ENCODE measurements at places on chromosomes 11 and 22. TPM values are rescaled to one million over a fixed set of nuclear protein-coding genes. Genes with fewer than 3 reads are reported as not detected.

Gene CCDC73
- total RNA-seq = not detected

Gene AMBRA1
- 21.3 TPM for total RNA-seq

Gene MS4A1
- total RNA-seq = not detected

Gene OR5B21
- not detected for total RNA-seq

GRCh38 chr22:21686634-21687393 is 21.0 kb downstream of the PPIL2 start:
- DNase-seq = no peak

- no peak for DNase-seq
Observed at GRCh38 chr11:15176646-15177163, 62.0 kb downstream of the INSC start.

GRCh38 chr22:32622744-32623110 is 148.1 kb downstream of the FBXO7 start:
- no peak for DNase-seq

GRCh38 chr11:118914178-118914918 is 11.4 kb downstream of the BCL9L start:
- peak; percentile 84 for DNase-seq

DNA sequence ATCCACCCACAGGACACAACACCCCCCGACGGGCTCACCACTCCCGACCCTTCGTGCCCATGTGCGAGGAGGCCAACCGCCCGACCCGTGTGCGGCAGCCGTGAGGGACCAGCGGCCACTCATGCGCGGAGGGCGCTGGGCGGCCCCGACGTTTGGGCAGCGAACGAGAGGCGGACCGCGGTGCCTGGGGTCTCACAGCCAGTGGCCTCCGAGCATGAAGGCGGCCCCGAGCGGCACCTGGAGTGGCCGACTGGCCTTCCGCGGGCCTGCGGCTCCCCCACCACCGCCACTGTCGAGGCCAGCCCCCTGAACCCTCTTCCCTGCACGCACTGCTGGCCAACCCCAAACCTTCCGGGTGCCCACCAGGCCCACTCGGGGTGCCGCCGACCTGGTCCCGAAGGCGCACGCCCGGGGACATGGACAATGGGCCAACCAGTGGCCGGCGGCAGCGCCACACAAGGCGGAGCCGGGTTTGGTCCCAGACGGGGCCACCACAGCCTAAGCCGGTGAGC is 4274.9 kb upstream of the OR11H1 start:
- peak; percentile 49 for DNase-seq

GRCh38 chr11:83158965-83159901 is 2.3 kb downstream of the PCF11 start:
- DNase-seq = no peak

GRCh38 chr22:30946354-30946753 is 22.2 kb downstream of the MORC2 start:
- DNase-seq = no peak

GRCh38 chr22:17281440-17281841 is 62.2 kb upstream of the ADA2 start:
- no peak for DNase-seq

GRCh38 chr11:70335511-70335910 is 62.8 kb upstream of the CTTN start:
- DNase-seq = no peak

Data from right cardiac atrium (tissue), 5 donors.